GM19239 (cell line): ENCODE measurements at places on chromosomes 1 and 21.

GRCh38 chr1:10774615-10775310 is 21.7 kb downstream of the CASZ1 start:
- DNase-seq, result no peak

- no peak for DNase-seq
Observed at GRCh38 chr1:50542362-50542761, 119.1 kb upstream of the DMRTA2 start.

DNA sequence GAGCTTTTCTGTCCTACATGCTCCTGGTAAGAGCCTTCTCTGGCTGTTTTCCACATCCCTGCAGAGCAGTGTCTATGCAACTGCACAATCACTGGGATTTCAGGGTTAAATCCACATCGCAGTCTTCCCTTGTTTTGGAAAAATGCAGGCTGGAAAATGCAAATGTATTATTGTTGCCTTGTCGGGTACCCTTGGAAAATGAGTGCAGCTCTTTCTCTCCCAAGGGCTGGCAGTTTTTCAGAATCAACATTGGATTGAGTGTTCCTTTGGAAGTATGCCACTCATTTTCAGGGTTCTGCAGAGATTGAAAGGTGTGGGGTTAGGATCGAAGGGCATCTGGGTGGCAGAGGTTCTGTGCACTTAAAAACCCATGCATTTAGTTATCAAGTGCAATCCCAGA is 3.2 kb downstream of the NOS1AP start:
- DNase-seq, result no peak

GRCh38 chr1:66069976-66070876 is 277.5 kb downstream of the PDE4B start:
- no peak for DNase-seq

- no peak for DNase-seq
Observed at GRCh38 chr1:24904731-24905354, 25.2 kb downstream of the RUNX3 start.

DNA sequence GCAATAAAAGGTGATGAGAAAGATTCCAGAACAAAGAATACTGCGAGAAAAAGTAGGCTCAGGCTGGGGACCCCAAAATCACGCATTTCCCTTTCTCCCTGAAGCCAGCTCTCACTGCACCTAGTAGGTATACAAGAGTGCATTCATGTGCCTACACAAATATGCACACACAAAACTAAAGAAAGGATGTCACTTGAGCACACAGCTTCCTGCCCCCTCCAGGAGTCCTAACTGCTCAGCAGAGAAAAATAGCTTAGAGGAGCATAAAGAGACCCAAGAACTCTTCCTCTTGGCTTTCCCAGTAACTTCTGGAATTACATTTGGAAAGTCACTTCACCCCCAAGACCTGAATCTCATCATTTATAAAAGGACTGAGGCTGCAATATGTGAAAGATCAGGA is 38.0 kb downstream of the JAK1 start:
- DNase-seq, result no peak

GRCh38 chr1:3672231-3672970 is 20.1 kb downstream of the TP73 start:
- no peak for DNase-seq

GRCh38 chr1:110436635-110437034 is 14.3 kb upstream of the PROK1 start:
- DNase-seq, result no peak
